Cerebellar nuclear complex (tissue), 1 donor: ENCODE measurements at places on chromosomes 13 and 19.

DNA sequence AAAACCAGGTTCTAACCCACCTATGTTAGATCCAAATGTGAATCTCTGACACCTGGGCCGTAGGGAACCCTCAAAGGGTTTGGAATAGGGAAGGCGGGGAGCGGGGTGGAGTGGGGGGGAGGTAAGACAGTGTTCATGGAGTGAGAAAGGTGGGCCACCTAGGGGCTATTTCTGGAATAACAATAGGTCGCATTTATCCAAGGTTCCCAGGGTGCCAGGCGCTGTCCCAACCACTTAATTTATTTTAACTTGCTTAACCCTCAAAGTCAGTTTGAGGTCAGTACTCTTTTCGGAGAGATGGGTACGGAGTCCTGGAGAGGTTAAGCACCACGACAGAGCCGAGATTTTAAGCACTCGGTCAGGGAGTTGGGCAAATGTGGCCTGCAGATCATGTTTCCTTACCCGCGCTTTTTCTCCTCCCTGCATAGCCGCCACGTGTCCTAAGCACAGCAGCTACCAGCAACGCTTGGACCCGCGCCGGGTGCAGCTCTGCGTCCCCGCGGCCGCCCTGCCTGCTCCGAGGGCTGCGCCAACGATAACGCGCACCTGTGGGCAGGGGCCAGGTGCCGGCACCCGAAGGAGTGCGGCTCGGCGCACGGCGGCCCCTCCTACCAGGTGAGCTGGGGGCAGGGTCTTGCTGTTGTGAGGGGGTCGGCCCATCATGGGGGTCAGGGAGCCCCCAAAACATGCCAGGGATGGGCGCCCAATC is 25.0 kb upstream of the FXYD3 start:
- DNase-seq: no peak

- no peak for DNase-seq
Observed at GRCh38 chr13:110227864-110228643, 78.9 kb downstream of the COL4A1 start.

GRCh38 chr13:90943946-90944345 is 403.5 kb upstream of the MIR17HG start:
- DNase-seq: no peak

- DNase-seq: no peak
Observed at GRCh38 chr13:104737713-104738112, 1671.5 kb upstream of the SLC10A2 start.

GRCh38 chr13:112545856-112546255 is 42.1 kb downstream of the TUBGCP3 start:
- no peak for DNase-seq

DNA sequence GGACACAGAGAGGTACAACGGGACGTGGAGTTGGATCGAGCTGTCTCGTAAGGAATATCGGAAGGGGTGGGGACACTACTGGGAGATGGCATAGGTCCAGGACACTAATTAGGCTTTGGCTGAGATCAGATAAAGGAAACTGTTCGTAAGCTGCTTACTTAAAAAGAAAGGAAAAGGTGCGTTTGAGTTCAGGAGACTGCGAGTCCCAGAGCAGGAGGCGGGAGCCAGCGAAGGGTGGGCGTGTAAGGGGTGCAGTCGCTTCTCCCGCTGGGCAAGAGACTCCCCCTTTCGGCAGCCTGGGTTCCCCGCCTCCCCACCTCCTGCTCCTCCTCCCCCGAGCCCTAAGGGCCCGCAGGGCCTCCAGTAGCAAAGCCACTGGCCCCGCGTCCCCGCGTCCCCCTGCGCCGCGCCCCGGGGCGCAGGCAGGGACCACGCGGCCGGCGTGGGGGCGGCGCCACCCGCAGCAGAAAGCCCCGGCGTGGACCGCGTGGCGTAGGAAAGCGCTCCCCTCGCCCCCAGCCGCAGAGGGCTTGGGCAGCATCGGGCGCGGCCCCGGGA is 547 bp downstream of the ABCC4 start:
- no peak for DNase-seq
